ENCODE measurements at places on chromosomes 4 and X.

- no peak for DNase-seq
Observed at GRCh38 chrX:17465201-17465600, 90.2 kb downstream of the NHS start.

GRCh38 chr4:13920901-13921300, 293.4 kb upstream of the BOD1L1 start:
- no peak for DNase-seq

GRCh38 chr4:48832571-48832970, 1.7 kb downstream of the OCIAD1 start:
- no peak for DNase-seq

DNA sequence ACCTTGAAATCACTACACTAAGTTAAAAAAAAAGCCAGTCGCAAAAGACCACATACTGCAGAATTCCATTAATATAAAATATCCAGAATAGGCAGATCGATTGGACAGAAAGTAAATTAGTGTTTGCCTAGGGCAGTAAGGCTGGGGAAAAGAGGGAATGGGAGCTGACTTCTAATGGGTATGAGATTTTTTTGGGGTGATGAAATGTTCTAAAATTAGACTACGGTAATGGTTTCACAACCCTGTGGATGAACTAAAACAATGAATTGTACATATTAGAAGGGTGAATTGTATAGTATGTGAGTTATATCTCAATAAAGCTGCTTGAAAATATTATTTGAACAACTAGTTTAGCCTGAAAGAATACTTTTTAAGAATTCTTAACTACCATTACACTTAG, 6.7 kb upstream of the GPRIN3 start:
- DNase-seq, result no peak

DNA sequence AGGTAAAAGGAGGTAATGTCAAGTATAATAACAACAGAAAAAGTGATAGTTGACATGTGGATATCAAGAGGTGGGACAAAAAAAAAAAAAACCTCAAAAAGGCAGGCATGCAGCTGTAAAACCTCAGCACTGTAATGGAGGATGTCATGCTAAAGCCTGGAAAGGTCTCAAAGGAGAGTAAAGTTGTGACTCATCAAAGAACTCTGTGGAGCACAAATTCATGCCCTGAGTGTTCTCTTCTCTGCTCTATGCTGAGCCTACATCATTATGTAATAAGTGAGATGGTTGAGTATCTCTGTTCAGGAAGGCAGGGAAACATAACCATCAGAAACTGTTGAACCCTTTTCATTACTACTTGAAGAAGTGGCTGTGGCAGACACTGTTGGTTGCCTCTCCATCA, 597.8 kb downstream of the BCOR start:
- DNase-seq, result no peak
